ENCODE measurements at places on chromosomes 4 and X.
A peak's percentile ranks its signal among the peaks of the same experiment; 100 is the strongest.

- DNase-seq: no peak
Observed at GRCh38 chr4:158871335-158871724, 102.5 kb downstream of the FNIP2 start.

DNA sequence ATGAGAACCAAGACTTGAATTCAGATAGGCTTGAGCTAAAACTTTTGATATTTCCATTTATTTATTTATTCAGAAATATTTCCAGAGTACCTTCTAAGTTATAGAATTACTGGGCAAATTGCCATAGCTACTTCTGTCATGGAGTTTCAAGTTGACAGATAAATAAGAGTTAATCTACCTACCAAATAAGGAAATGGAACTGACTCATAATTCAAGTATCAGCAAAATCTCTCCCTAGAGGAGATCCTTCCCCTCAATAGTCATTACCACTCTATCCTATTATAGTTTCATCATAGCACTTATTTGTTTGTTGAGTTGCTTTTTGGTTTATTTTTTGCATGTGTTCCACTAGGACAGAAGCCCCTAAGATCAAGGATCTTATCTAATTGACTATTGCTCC, 48.8 kb upstream of the CCSER1 start:
- DNase-seq: no peak

DNA sequence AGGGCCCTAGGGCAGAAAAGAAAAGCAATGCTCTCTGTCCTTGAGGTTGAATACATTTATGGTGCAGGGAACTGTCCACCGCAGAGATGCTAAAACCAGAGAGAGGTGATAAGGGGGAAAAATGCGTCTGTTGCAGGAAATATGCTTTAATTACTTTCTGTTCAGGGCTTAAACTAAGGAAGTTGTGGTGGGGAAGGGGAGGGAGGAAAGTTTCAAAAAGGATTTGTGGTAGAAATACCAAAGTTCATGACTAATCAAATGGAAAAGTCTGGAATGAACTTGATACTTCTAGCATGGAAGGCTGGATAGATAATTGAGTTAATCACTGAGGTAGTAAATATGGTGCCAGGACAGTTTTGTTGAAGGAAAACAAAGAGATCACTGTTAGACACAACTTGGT, 99.0 kb downstream of the ASB9 start:
- no peak for DNase-seq

DNA sequence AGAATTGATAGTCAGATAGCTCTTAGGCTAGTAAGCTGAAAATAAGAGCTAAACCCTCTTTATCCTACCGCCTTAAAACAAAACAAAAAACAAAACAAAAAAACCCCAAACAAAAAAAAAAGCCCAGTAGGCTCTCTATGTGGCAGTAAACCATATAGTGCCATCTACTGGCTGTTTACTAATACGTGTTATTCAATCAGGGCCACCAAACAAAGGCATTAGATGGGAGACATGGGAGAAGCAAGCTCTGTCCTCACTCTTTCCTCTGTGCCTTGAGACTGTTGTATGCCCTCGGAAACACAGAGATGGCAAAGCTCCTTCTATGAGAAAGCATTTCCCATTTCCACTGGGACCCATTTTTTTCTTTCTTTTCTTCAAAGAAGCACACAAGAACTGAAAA, 148.8 kb upstream of the MID1 start:
- DNase-seq: no peak

GRCh38 chr4:78756137-78756536, 20.0 kb upstream of the BMP2K start:
- no peak for DNase-seq

GRCh38 chr4:107548211-107548905, 171.7 kb downstream of the PAPSS1 start:
- DNase-seq: no peak

DNA sequence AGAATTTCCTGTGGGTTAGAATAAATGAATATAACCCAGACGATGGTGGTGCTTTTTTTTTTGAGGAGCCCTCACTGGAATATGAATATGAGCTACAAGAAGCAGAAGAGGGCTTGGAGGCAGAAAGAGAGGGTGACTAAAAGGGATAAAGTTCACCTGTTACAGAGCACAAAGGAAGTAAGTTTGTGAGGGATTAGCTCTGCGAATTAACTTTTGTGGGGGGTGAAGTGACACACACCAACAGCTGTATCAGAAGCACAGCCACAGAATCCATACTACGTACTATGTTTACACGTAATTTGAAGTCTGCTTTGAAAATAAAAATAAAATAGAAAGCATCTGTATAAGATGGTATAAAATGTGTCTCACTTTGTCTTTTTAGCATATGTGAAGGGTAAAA, 963.6 kb upstream of the DIAPH2 start:
- DNase-seq: no peak

- no peak for DNase-seq
Observed at GRCh38 chrX:29231800-29232199, 644.6 kb downstream of the IL1RAPL1 start.

- DNase-seq: no peak
Observed at GRCh38 chr4:158652920-158653319, 18.8 kb downstream of the C4orf46 start.

- DNase-seq: no peak
Observed at GRCh38 chrX:25012793-25013631, 2.8 kb downstream of the ARX start.

DNA sequence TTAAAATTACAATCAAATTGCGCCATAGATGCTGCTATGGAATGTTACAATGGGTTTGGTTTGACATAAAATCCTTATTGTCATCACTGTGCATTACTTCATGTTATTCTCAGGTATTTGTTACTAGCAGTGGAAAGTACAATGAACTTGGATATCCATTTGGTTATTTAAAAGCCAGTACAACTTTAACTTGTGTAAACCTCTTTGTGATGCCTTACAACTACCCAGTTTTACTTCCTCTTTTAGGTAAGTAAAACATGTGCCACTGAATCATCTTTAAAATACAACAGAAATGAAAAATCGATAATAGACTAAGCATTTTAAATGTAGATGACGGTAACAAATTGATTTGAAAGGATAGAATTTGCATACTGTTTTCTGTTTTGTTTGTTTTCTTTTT, 35.6 kb downstream of the INTS6L start:
- DNase-seq: no peak

GRCh38 chr4:126702747-126703146, 930.0 kb upstream of the INTU start:
- DNase-seq: no peak

DNA sequence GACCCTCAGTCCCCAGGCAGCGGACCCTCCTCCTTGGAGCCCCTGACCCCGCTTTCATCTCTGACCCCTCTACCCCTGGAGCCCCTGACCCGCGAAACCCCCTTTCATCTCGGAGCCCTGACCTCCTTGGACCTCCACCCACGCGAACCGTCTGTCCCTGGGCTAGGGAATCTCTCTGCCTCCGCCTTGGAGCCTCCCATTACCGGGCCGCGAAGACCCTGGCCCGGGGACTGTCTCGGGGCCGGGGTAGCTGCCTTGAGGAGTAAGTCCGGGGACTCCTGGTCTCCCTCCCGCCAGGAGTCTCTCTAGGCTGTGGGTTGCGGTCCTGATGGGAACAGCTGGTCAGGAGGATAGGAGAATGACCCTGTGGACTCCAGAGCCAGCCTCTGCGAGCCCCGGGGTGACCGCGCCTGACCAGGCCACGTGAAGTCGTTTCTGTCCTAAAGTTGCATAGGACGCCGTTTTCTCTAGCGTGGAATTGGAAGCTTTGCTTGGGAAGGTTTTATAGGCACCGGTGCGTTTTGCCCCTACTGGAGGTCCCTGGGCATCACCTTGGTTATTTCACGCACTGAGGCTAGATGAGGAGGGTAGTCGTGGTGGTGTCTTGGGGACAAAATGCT, 824 bp downstream of the TBC1D14 start:
- no peak for DNase-seq

- DNase-seq: no peak
Observed at GRCh38 chr4:78707793-78708192, 68.4 kb upstream of the BMP2K start.

DNA sequence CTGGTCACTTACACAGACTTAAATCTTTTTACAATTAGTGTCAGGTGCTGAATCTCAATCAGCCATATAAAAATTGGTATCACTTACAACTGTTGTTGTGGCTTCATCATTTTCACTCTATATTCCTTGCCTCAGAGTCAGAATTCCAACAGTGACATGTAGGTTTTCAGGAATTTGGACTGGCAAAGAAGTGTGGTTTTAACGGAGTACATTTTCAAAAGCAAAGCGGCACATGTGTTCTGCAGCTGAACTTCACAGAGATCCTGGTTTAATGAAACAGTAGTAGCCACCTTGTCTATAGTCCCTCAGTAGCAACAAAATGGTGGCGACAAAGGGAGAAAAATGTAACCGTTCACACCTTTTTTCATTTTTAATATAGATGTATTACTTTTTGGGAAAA, 486.6 kb downstream of the FAT4 start:
- no peak for DNase-seq

DNA sequence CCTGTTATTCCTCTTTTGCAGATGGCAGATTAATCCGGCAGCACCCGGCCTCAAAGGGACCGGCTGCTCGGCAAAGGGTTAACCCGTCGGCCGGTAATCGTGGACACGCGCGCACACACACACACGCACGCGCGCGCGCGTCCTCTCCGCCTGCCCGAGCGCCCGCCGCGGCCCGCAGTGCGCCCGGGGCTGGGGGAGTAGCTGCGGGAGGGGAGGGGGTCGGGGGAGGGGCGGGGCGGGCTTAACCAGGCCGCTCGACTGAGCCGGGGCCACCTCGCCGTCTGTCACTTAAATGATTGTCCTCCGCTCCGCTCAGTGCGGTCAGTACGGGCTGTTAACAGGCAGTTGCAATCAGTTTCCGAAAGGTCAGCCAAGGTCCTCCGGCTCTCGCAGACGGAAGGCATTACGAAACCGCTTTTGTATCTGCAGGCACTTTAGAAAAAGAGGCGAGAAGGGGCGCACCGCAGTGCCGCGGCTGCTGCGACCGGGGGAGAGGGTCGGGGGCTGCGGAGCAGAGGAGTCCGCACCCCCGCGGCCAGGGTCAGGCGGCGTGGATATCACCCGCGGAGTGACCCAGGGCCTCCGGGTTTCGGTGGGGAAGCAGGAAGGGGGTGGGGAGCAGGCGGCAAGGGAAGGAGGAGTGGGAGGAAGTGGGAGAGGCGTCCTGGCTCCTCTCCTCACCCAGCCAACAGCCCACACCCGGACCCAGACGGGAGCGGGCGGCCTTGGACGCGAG, 57.3 kb upstream of the BCOR start:
- peak; percentile 87 for DNase-seq

DNA sequence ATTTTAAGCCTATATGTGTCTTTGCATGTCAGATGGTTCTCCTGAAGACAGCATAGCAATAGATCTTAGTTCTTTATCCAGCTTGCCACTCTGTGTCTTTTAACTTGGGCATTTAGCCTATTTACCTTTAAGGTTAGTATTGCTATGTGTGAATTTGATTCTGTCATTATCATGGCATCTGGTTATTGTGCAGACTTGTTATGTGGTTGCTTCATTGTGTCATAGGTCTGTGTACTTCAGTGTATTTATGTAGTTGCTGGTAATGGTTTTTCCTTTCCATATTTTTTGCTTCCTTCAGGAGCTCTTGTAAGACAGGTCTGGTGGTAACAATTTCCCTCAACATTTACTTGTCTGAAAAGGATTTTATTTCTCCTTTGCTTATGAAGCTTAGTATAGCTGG, 1443.5 kb downstream of the FAM133A start:
- no peak for DNase-seq

DNA sequence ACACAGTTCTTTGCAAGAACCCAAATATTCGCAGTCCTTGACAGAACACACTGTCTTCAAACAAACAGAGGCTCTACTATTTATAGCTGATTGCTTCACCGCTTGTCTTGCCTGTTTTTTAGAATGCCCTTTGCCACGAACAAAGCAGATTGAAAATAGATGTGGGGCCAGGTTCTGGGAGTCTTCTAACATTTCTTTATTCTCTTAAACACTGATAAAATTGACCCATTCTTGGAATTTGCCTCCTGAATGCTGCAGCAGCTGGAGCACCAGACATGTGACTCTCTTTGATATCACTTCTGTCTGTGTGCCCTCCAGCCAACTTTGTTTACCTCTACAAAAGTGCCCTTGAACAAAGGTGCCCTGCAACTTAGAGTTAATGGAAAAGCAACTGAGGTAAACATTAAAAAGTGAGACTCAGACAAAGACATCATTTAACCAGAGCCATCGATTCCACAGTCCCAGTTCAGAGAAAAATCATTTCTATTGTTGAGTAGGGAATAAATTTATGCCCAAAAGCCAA, 64.2 kb upstream of the SPP1 start:
- DNase-seq: no peak

GRCh38 chr4:152522754-152523153, 13.1 kb downstream of the FBXW7 start:
- DNase-seq: no peak

DNA sequence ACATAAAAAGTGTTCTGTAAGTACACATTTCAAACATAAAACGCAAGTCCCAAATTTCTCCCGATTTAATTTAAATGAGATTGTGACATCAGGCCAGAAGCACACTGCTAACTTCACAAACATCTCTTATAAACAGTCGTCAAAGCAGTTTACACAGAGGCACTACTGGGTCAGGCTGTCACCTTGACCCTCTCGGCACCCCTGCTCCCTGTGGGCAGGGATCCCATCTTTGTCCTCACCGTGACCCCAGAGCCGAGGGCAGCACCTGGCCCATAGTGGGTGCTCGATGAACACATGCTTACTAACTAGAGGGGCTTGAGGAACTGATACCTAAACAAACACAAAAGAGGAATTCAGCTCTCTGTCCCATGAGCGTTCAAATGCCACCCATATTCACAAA, 22.2 kb downstream of the QDPR start:
- DNase-seq: no peak

GRCh38 chr4:157888281-157888680, 284.5 kb downstream of the GASK1B start:
- no peak for DNase-seq

DNA sequence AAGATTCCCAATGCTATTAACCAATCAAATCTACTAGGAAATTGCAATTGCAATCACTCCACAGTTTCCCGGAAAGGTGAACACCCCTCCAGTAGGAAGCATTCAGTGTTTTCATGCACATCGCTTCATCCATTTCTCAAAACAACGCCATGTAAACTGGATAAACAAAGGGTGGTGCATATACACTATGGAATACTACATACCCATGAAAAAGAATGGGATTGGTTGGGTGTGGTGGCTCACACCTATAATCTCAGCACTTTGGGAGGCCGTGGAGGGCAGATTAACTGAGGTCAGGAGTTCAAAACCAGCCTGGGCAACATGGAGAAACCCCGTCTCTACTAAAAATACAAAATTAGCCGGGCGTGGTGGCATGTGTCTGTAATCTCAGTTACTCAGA, 29.1 kb downstream of the DHRSX start:
- no peak for DNase-seq

- no peak for DNase-seq
Observed at GRCh38 chrX:4655743-4656142, 942.3 kb upstream of the PRKX start.

DNA sequence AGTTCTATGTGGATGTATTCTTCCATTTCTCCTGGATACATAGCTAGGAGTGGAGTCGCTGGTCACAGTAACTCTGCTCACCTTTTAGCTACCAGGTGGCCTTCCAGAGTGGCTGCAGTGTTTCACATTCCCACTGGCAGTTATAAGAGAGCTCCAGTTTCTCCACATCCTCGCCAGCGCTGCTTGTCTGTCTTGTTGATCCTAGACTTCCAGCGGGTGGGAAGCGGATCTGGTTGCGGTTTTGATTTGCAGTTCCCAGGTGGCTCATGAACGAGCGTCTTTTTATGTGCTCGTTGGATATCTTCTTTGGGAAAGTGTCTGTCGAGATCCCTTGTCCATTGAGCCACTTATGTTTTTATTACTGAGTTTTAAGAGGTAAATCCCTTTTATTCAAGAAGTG, 11.6 kb downstream of the TACC3 start:
- no peak for DNase-seq
